NCI-H1417 treated with DMSO at 0.1 percent for 48 hours (cell line): ENCODE measurements at places on chromosomes 6 and 20.

- no peak for DNase-seq
Observed at GRCh38 chr20:3068075-3068474, 3.3 kb upstream of the OXT start.

DNA sequence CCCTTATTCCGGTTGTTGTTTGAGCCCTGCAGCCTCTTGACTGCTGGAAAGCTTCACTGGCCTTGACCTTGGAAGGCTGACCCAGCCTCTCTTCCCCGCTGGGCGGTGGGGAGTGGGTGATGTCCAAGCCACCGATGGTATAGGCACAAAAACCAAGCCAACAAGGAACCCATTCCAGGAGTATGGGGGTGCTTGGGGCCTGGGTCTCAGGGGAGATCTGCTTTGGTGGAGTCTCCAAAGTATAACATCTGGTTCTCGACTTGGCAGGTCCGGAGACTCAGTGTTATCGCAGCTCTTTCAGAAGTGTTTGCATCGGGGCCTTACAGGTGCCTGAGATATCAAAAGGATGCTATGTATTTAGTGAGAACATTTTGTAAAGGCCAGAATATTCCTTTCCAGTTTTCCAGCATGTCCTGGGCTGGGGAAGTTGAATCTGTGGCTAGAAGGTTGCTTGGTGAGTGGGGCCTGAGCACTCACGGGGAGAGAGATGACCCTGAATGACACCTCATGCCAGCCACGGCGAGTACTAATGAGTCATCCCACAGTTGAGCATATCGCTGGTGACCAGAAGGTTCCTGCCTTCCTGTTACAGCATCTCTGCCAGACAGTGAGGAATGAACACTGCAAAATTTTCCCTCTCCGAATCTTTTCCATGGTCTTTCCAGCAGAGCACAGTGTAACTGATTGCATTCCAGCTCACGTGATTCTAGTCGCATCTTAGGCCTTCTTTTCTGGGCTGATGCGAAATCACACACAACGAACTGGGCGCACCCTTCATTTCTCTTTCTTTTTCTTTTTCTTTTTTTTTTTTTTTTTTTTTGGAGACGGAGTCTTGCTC, 133.9 kb downstream of the ZDHHC14 start:
- DNase-seq: no peak

GRCh38 chr6:4383910-4384638, 248.7 kb upstream of the ECI2 start:
- no peak for DNase-seq

DNA sequence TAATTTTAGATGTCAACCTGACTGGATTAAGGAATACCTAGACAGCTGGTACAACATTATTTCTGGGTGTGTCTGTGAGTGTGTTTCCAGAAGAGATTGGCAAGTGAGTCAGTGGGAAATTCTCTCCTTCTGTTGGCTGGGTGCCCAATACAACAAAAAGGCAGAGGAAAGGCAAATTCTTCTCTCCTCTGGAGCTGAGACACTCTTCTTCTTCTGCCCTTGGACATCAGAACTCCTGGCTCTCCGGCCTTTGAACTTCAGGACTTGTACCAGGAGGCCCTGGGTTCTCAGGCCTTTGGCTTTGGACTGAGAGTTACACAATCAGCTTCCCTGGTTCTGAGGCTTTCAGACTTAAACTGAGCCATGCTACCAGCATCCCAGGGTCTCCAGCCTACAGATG, 7.8 kb upstream of the BTN3A1 start:
- DNase-seq: no peak

DNA sequence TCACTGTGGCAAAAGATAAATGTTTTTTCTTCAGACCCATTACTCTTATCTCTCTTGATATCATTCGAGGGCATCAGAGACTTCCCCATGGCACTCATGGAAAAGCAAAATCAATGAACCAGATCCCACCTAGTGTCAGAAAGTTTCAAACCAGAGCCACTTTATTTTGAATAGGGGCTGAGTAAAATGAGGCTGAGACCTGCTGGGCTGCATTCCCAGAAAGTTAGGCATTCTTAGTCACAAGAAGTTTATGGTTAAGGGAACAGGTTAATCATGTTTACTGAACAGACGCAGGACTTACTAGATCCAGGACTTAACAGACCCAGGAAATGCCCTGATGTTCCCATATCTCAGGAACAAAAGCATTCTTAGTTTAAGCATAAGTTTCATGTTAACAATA, 369.9 kb downstream of the BTBD3 start:
- DNase-seq: no peak

GRCh38 chr6:16764188-16764950, 3.1 kb upstream of the ATXN1 start:
- DNase-seq: no peak

DNA sequence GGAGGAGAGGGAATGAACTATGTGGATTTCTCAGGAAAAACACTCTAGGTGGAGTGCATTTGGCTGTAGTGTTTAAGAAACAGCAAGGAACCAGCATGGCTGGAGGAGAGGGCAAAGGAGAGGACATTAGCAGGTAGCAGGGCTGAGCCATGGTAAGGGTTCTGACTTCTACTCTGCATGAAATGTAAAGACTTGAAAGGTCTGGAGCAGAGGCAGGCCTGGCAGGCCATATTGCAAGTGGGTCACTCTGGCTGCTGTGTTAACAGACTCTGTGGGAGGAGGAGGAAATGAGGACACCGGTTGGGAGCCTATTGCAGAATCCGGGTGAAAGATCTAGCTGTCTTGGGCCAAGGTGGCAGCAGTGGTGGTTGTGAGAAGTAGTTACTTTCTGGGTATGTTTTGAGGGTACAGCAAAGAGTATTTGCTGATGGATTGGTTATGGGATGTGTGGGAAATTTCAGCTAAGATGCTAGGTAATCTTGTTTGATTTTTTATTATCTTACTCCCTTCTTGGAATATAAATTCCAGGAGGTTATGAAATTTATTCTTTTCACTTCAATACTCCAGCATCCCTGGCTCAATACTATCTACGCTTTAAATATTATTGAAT, 115.9 kb upstream of the BCLAF1 start:
- DNase-seq: no peak

GRCh38 chr6:125511809-125512396, 210.1 kb upstream of the HDDC2 start:
- DNase-seq: no peak

DNA sequence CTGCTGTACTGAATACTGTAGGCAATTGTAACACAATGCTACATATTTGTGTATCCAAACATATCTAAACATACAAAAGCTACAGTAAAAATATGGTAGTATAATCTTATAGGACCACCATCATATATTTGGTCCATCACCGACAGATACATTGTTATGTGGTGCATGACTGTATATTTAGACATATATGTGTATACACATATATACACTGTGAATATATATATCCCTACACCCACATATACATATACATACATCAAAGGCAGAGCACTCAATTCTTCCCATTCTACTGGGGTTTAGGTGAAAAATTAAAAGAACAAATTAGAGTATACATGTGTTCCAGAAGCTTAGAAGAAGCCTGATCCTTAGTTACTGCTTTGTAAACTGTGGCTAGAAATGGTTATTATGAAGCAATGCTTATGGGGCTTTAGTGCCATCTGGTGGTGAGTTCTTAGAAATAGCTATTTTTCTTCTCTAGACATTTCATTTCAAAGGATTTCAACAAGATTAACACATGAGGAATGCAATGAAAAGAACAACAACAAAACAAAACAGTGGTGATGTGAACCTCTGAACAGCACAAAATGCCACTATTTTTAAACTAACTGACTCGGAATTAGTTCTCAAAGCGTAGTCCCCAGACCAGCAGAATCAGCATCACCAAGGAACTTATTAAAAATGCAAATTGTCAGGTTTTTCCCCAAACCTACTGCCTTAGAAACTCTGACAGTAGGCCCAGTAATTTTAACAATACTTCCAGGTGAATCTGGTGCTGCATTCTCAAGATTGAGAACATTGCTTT, 38.0 kb downstream of the PKHD1 start:
- DNase-seq: peak; percentile 7

DNA sequence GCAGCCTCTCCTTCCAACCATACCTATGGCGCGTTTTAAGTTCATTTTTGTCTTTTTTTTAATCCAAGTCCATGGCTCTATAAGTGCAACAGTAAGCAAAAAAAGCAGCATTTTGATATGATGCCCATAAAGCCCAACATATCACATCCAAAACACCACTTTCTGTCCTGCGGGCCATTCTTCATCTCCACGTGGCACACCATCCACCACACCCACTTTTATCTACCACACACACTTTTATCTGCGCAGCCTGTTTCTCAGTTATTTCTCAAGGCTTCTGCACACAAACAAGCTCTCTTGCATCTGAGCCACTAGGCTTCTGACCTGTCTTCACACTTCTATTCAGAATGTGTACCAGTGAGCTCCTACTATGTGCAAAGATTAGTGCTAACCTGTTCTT, 5.3 kb downstream of the GCLC start:
- DNase-seq: no peak

DNA sequence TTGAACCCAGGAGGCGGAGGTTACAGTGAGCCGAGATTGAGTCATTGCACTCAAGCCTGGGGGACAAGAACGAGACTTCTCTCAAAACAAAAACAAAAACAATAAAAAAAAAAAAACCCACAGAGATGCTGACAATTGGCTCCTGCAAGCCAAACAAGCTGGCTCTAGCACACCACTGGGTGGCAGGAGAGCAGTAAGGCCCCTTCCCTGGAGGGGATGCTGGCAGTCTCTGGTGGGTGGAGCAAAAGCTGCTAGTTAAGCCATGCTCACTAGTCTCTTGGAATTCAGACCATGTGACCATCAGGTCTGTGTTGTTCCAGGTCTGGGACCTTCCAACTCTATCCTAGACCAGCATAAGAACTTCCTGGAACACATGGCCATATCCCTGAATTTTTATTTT, 18.9 kb upstream of the DSN1 start:
- DNase-seq: no peak

DNA sequence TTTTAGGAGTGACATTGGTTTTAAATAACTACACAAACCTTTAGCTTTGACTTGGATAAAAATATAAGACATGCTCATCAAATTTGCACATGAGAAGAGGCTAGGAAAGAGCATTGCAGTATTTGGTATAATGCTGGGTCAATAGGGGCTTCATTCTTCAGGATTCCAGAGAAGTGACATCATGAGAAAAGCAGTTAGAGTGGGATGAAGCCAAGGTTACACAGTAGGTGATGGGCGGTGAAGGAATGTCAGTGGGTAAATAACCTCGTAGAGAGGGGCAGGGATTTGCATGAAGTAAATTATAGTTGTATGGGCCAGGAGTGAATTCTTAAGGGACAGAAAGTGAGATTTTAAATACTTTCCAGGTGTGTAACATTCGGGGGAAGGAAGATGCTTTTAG, 216.2 kb downstream of the RFPL4B start:
- no peak for DNase-seq

- no peak for DNase-seq
Observed at GRCh38 chr6:53532942-53533341, 12.0 kb downstream of the GCLC start.

DNA sequence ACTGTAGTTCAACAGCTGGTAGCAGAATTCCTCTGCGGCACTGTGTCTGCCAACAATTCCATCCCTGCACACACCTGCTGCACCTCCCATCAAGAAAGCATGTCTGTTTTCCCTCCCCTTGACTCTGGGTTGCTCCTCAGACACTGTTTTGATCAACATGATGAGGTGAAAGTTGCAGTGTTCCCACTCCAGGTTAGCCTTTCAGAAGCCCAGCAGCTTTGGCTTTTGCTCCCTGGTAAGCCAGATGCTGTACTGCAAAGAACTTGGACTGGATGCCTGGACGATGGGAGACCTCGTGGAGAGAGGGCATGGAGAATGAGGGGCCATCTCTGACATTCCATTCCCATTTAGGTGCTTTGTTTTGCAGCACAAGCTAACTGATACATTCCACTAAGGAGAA, 79.1 kb upstream of the MAFB start:
- DNase-seq: no peak

DNA sequence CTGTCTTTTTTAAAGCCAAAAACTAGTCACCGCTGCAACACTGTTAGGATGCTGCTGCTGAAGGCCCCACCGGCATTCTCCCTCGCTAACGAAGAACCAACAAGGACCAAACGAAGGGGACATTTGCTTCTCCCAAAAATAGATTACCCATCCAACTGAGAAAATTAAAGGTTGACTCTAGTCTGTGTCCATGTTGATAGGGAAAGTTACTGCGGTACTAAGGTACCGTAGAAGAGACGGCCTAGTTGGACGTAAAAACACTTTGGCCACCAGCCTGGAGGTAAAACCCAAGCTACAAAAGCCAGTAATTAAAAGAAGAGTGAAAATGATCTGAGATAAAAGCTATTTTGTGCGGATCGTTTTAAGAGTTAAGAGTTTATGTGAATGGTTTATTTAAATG, 11.8 kb upstream of the FOXF2 start:
- DNase-seq: no peak
